ENCODE measurements at places on chromosomes 3 and 15. TPM values are rescaled to one million over a fixed set of nuclear protein-coding genes. Genes with fewer than 3 reads are reported as not detected.

- no peaks in the 10 kb centered on the region for H3K36me3 ChIP-seq
- DNase-seq: no peak
- no peaks in the 10 kb centered on the region for H3K4me1 ChIP-seq
- H3K4me3 ChIP-seq: no peak overlapping the region
These were observed 48.7 kb upstream of the IREB2 start for GRCh38 chr15:78389322-78389721.

The NME9 gene
- total RNA-seq: not detected

- H3K27me3 ChIP-seq: no peaks in the 10 kb centered on the region
- H3K36me3 ChIP-seq: no peaks in the 10 kb centered on the region
- peaks cover 31% of the 10 kb centered on the region for H3K4me1 ChIP-seq
- DNase-seq: no peak
- no peak overlapping the region for H3K27ac ChIP-seq
- H3K4me3 ChIP-seq: no peak overlapping the region
These were observed 30.0 kb downstream of the FILIP1L start for GRCh38 chr3:100084100-100084806.

- no peaks in the 10 kb centered on the region for H3K27me3 ChIP-seq
- no peak for DNase-seq
These were observed 12.1 kb downstream of the NR2C2 start for GRCh38 chr3:14959359-14959943.

- H3K4me3 ChIP-seq: peak overlapping the region; percentile 78
- H3K27ac ChIP-seq: peak overlapping the region; percentile 96
- H3K36me3 ChIP-seq: peaks cover 2% of the 10 kb centered on the region
- H3K4me1 ChIP-seq: peaks cover 49% of the 10 kb centered on the region
- DNase-seq: peak; percentile 67
These were observed 780 bp upstream of the ACAD9 start for GRCh38 chr3:128878556-128879124.

GRCh38 chr15:64453689-64454037, 6.7 kb upstream of the ZNF609 start:
- no peak overlapping the region for H3K4me3 ChIP-seq
- no peaks in the 10 kb centered on the region for H3K27me3 ChIP-seq
- no peaks in the 10 kb centered on the region for H3K4me1 ChIP-seq
- no peak for DNase-seq
- H3K36me3 ChIP-seq: peaks cover 22% of the 10 kb centered on the region

The RARB gene
- 15.2 TPM for total RNA-seq

- peak overlapping the region; percentile 13 for H3K27ac ChIP-seq
- no peaks in the 10 kb centered on the region for H3K36me3 ChIP-seq
- H3K4me1 ChIP-seq: no peaks in the 10 kb centered on the region
- no peak for DNase-seq
These were observed 6.0 kb upstream of the AMOTL2 start for GRCh38 chr3:134380249-134380648.

DNA sequence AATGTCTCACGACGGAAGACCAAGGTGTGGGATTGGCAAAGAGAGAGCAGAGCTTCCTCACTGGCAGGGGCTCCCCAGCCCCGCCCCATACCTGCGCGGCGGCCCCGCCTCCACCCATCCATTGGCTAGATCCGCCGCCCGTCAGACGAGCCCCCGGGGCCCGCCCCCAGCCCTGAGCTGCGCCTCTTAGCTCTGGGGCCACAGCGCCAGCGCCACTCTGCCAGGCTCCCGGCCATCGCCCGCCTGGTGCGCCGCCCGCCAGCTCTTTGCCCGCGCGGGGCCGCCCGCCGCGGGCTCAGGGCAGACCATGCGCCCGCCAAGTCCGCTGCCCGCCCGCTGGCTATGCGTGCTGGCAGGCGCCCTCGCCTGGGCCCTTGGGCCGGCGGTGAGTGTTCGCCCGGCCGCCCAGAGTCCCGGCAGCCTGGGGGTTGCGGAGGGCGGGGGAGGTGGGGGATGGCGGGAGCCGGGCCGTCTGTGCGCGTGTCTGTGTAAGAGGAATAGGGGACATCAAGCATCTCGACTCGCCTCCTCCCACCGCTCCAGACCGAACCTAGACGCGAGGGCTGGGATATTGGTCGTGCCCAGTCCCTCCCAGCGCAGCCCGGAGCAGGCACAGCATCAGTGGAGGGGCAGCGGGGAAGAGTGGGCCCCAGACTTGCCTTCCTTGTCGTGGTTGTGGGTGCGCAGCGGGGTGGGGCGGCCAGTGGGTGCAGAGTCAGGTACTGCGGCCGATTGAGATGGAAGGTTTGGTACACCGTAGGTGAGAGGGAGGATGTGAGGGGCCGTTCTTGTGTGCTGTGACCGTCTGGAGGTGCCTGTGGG, at the start of gene VIPR1:
Gene VIPR1, plus strand, starts transcription at position 215 of the 822 bp plus-strand sequence. Its CDS starts 93 bp downstream, at position 308.
- H3K36me3 ChIP-seq: no peaks in the 10 kb centered on the region
- H3K27me3 ChIP-seq: no peaks in the 10 kb centered on the region
- peak; percentile 62 for DNase-seq
- peak within 1 kb of the TSS; percentile 39 for H3K4me3 ChIP-seq
- no peak within 1 kb of the TSS for H3K27ac ChIP-seq

The PPIP5K1 gene
- 12.3 TPM for total RNA-seq

- H3K27me3 ChIP-seq: no peaks in the 10 kb centered on the region
- peaks cover 97% of the 10 kb centered on the region for H3K4me1 ChIP-seq
- H3K27ac ChIP-seq: peak overlapping the region; percentile 82
- H3K36me3 ChIP-seq: no peaks in the 10 kb centered on the region
- H3K4me3 ChIP-seq: no peak overlapping the region
- no peak for DNase-seq
These were observed 128.1 kb upstream of the IL12A start for GRCh38 chr3:159860269-159861116.

DNA sequence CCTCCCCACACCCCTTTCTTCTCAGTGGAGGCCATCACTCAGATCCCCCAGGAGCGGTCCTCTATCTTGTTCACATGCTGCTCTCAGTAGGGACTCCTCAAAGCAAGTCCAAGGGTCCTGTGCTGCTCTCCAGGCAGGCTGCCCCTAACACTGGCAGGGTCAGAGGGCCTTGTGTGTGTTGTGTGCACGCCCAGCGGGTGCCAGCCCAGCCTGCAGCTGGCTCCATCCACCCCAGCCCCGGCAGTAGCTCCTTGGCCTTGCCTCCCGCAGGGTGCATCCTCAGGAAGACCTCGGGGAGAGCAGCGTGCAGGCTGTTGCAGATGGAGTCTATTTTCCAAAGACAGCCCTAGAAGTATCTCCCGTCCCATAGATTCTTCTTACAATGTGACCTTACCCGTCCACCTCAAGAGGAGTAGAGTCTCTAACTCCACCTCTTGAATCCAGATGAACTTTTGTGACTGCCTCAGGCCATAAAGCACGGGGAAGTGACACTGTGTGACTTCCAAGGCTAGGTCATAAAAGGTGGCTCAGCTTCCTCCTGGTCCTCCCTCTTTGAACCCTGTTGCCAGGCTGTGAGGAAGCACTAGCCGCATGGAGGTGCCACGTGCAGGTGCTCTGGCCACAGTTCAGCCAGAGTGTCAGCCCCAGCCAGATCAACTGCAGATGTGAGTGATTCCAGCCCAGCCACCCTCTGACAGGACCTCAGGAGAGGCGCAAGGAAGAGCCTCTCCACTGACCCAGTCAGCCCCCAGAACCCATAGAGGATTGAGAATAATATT, 531.6 kb downstream of the SHQ1 start:
- H3K27me3 ChIP-seq: no peaks in the 10 kb centered on the region
- no peak for DNase-seq
- H3K4me1 ChIP-seq: peaks cover 43% of the 10 kb centered on the region
- no peak overlapping the region for H3K27ac ChIP-seq
- H3K36me3 ChIP-seq: no peaks in the 10 kb centered on the region

- H3K36me3 ChIP-seq: no peaks in the 10 kb centered on the region
- H3K4me3 ChIP-seq: peak overlapping the region; percentile 41
- H3K27ac ChIP-seq: peak overlapping the region; percentile 89
- no peaks in the 10 kb centered on the region for H3K27me3 ChIP-seq
- peaks cover 38% of the 10 kb centered on the region for H3K4me1 ChIP-seq
These were observed 1.0 kb upstream of the KLF15 start for GRCh38 chr3:126358038-126358815.

- H3K27ac ChIP-seq: no peak overlapping the region
- DNase-seq: peak; percentile 75
- H3K27me3 ChIP-seq: no peaks in the 10 kb centered on the region
These were observed 238.4 kb upstream of the MDFIC2 start for GRCh38 chr3:70550723-70551319.

DNA sequence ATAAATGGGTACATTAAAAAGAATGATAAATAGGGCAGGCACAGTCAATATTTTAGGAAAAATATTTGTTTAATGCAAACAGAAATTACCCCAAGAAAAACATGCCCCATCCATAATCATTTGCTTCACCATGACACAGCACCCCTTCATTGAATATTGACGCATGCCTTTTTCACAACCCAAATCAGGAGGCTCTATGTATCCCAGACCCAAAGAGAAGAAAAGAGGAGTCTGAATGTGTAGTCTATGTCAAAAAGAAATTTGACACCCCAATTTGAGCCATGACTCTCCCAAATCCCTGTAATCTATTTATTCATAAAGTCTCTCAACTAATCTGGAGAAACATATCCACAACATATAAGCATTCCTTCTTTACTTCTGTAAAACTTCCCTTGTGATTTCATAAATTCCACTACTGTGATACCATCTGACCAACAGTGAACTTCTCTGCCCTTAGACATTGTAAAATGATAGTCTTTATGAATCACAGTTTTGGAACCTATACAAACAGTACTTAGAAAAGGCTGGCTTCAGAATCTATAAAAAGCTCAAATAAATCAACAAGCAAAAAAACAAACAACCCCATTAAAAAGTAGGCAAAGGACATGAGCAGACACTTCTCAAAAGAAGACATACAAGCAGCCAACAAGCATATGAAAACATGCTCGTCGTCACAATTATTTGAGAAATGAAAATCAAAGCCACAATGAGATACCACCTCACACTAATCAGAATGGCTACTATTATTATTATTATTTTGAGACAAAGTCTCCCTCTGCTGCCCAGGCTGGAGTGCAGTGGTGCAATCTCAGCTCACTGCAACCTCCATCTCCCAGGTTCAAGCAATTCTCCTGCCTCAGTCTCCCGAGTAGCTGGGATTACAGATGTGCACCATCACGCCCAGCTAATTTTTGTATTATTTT, 53.4 kb upstream of the XRN1 start:
- H3K4me3 ChIP-seq: no peak overlapping the region
- no peak overlapping the region for H3K27ac ChIP-seq
- DNase-seq: no peak
- no peaks in the 10 kb centered on the region for H3K27me3 ChIP-seq
- no peaks in the 10 kb centered on the region for H3K4me1 ChIP-seq

DNA sequence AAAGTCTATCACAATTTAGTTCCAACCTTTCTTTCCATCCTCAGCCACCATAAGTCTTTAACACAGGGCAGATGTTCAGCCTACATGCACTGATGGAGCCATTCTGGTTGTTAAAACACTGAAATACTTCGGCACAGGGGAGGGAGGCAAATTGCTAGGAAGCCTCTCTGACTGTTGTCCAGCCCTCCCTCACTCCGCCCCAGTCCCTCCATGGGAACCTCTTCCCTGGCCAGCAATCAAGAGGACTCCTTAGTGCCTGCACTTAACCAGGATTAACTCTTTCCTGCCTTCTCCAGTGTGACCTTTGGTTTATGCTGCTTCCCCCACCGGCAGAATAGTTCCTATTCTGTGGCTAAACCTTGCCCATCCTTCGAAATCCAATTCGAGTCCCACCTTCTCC, 47.0 kb upstream of the USP3 start:
- no peaks in the 10 kb centered on the region for H3K36me3 ChIP-seq
- DNase-seq: no peak
- H3K27me3 ChIP-seq: no peaks in the 10 kb centered on the region
- no peak overlapping the region for H3K27ac ChIP-seq
- H3K4me1 ChIP-seq: no peaks in the 10 kb centered on the region
- H3K4me3 ChIP-seq: no peak overlapping the region

GRCh38 chr3:133058831-133059230, 20.6 kb downstream of the TMEM108 start:
- H3K4me1 ChIP-seq: no peaks in the 10 kb centered on the region
- H3K27me3 ChIP-seq: no peaks in the 10 kb centered on the region
- H3K36me3 ChIP-seq: no peaks in the 10 kb centered on the region
- no peak overlapping the region for H3K27ac ChIP-seq
- no peak for DNase-seq

The RYR3 gene
- total RNA-seq: 0.11 TPM

The DTWD1 gene
- 12.7 TPM for total RNA-seq

GRCh38 chr3:192186498-192186897, 540.8 kb downstream of the FGF12 start:
- no peak for DNase-seq
- H3K4me3 ChIP-seq: no peak overlapping the region
- no peaks in the 10 kb centered on the region for H3K4me1 ChIP-seq
- no peak overlapping the region for H3K27ac ChIP-seq
- no peaks in the 10 kb centered on the region for H3K36me3 ChIP-seq
- H3K27me3 ChIP-seq: no peaks in the 10 kb centered on the region

The DALRD3 gene
- total RNA-seq: 9.5 TPM

The DUOXA2 gene
- not detected for total RNA-seq

The ROPN1 gene
- not detected for total RNA-seq

The ATP6V1A gene
- 19.1 TPM for total RNA-seq

- no peaks in the 10 kb centered on the region for H3K36me3 ChIP-seq
- no peak for DNase-seq
- no peak overlapping the region for H3K27ac ChIP-seq
- no peaks in the 10 kb centered on the region for H3K4me1 ChIP-seq
- H3K27me3 ChIP-seq: no peaks in the 10 kb centered on the region
- no peak overlapping the region for H3K4me3 ChIP-seq
These were observed 156.7 kb upstream of the EPHA6 start for GRCh38 chr3:96657710-96658109.

The CCDC54 gene
- total RNA-seq: not detected

DNA sequence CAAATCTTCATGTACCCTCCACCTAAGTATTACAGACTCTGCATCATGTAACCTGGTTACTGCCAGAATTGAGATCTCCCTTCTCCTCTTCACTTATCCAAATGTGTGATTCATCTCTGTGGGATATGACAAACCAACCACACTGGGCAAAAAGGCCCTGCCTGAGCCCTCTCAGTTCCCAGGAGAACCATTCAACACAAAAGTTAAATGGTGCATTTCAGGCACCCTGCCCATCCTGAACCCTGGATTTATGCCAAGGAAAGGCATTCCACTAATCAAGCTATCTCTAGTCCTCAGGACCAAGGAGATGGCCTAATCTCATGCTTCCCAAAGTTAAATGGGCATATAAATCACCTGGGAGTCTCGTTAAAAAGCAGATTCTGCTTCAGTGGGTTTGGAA, 108.5 kb downstream of the TNIK start:
- H3K4me1 ChIP-seq: no peaks in the 10 kb centered on the region
- no peaks in the 10 kb centered on the region for H3K27me3 ChIP-seq
- H3K36me3 ChIP-seq: no peaks in the 10 kb centered on the region
- no peak overlapping the region for H3K27ac ChIP-seq

The TMEM212 gene
- total RNA-seq: not detected
